ENCODE measurements at places on chromosomes 2 and 18. TPM values are rescaled to one million over a fixed set of nuclear protein-coding genes. Genes with fewer than 3 reads are reported as not detected.

Gene ALPI
- total RNA-seq = not detected

Gene MAP3K19
- total RNA-seq = not detected

DNA sequence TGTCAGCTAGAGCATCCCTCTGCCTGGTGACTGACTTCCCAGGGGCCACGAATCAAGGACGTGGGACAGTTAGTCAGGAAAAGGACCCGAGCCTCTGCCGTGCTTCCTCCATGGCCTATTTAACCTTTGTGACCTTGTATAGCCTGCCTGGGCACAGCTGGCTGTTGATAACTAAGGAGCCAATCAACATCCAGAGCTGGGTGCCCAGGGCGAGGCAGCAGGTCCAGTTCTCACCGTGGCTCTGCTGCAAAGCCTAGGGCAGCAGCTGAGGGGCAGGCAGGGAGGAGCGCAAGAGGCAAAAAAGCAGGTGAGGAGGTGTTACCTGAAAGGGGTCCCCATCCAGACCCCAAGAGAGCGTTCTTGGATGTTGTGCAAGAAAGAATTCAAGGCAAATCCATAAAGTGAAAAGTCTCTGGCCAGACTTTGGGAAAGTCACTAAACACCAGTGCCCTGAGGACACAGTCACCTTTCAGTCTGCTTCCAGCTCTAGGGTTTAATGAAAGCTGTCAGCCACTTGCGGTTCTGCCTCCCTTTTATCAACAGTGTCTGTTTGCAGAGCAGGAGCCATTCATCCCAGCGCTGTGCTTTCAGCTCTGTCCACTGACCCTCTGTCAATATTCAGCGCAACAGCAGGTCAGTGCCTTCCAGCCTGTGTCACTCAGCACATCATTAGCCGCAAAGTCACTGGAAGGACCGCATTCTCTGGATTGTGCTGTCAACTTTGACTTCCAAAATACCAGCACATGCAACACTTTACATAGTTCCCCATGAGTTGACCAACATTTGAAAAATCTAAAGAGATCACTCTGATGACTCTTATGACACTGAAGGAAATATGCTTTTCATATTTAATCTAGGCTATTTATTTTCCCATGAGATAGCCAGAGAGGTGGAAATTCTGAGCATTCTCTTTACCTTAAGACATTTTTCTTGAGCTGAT lies 38.6 kb upstream of the ASAP2 start:
- no peak for DNase-seq

GRCh38 chr2:149084924-149085795 lies 46.7 kb downstream of the LYPD6B start:
- DNase-seq = no peak

GRCh38 chr2:96913398-96914202 lies 43.7 kb upstream of the SEMA4C start:
- DNase-seq = no peak

DNA sequence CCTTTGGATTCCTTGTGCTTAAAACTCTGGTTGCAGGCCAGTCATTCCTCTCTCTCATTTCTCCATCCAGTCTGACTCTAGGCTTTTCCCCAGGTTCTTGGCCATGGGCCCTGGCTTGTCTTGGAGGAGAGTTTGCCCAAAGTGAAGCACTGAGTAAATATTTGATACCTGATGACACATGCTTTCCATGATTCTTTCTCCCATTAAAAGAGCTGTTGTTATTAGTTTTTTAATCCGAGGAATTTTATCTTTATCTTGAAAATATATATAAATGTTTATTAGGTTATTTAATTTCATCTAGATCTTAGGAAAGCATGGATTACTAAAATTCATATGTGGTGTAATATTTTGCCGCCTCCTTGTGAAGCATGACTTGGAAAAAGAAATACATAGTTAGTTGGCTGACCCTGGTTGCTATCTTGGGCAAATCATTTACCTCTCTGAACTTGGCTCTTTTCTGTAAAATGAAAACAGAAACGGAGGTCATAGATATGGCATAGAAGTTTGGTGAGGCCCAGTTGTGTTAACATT lies 650.1 kb downstream of the SLC4A3 start:
- DNase-seq = peak; percentile 84

- peak; percentile 45 for DNase-seq
These were observed 78.2 kb downstream of the UBE2E3 start for GRCh38 chr2:181058378-181059269.

GRCh38 chr2:18976168-18976961 lies 382.1 kb downstream of the OSR1 start:
- peak; percentile 66 for DNase-seq

- DNase-seq = no peak
These were observed 26.5 kb upstream of the CXXC1 start for GRCh38 chr18:50313873-50314460.

DNA sequence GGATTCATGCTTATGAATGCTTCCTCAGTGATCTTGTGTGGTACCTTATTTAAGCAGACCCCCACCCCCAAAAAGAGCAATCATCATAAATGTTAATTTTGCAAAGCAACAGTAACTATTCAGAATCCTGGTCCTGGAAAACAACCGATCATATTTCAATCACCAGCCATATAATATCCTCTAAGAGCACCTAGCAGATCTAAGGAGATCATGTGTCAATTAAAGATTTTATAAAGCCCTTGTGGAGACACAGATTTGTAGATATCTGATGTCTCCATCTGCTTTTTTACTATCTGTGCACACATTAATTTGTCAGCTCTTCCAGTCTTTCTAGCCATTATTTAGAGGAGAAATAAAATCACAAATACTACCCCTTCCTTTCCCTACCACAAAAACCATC lies 423.7 kb downstream of the TGIF1 start:
- no peak for DNase-seq

GRCh38 chr2:148557844-148558436 lies 86.6 kb upstream of the EPC2 start:
- DNase-seq = no peak
